ENCODE measurements at places on chromosomes 16 and 17.

GRCh38 chr17:12765548-12765947, 23.8 kb upstream of the ARHGAP44 start:
- no peak for DNase-seq

- no peak for DNase-seq
These were observed 24.3 kb downstream of the PLA2G10 start for GRCh38 chr16:14669776-14670175.

- peak; percentile 43 for DNase-seq
These were observed 486 bp downstream of the PIGS start for GRCh38 chr17:28570716-28571360.

GRCh38 chr16:74480150-74481029, 59.1 kb upstream of the CLEC18B start:
- DNase-seq = no peak

GRCh38 chr17:28758411-28759121, 14.8 kb downstream of the TRAF4 start:
- DNase-seq = no peak

GRCh38 chr17:50563092-50563511, 2.6 kb downstream of the CACNA1G start:
- DNase-seq = no peak

- DNase-seq = no peak
These were observed 240.7 kb downstream of the PARN start for GRCh38 chr16:14389359-14389758.

- DNase-seq = no peak
These were observed 2.9 kb downstream of the ARMC5 start for GRCh38 chr16:31461921-31462804.

DNA sequence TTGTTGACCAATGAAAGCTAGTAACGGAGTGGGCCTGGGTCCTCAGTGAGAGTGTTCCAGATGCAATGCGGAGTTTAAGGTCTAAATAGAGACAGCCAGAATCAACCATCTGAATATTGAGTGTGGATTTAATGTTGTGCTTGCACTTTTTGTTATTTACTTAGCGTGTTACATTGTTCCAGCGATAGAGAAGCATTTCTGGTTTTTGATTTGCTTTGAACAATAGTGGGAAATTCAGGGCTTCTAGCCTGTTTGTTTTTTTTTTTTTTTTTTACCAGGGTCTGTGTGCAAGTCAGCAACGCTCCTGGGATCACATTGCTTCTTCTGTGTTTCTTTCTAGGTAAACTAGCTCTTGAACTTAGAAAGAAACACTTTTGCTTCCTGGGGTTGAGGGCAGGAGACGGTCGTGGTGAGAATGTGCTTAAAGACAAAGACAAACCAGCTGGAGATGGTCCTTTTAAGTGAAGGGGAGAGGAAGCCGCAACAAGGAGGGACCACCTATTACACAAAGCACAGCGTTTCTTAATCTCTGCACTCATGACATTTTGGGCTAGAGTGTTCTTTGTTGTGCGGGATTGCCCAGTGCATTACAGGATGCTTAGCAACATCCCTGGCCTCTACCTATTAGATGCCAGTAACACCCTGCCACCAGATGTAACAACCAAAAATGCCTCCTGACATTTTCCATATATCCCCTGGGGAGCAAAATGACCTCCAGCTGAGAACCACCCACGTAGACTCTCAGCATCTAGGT, 119.2 kb downstream of the MAP2K6 start:
- no peak for DNase-seq

DNA sequence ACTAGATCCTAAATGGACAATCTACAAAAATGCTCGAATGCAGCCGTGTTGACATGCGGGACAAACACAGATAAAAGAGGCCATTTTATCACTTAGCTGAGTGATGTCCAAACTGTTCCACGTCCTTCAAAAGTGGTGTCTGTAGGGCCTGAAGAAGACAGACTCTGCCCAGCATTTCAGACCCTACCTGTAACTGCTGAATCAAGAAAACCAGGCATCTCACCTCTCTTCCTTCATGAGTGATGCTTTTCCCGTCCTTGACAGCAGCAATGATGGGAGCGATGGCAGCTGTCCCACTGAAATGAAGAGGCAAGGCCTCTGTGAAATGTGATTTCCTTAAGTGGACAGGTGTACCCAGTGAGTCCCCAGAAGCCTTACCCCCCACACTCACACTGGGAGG, 12.3 kb downstream of the ELAC2 start:
- no peak for DNase-seq

DNA sequence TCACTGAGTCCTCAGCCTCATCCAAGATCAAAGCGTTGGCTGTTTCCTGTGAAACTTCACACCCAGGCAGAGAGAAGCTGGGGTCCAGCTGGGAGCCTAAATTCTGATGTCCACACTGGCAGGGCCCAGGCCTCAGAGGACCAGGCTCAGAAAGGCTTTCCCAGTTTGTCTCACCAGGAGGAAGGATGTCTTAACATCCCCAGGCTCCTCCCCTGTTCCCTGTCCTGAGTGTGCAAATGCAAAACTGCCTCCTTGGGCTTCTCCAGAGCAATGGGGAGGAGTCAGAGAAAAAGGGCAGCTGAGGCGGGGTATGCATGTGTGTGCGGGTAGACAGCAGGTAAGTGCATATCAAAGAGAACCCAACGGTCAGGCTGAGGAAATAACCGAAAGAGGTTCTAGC, 45.7 kb downstream of the CUEDC1 start:
- DNase-seq = no peak

- DNase-seq = no peak
These were observed 1.6 kb downstream of the FBXL16 start for GRCh38 chr16:704047-704446.

- no peak for DNase-seq
These were observed 14.2 kb upstream of the CD300A start for GRCh38 chr17:74452033-74452840.

GRCh38 chr17:15340966-15341365, 431 bp downstream of the TEKT3 start:
- DNase-seq = no peak

DNA sequence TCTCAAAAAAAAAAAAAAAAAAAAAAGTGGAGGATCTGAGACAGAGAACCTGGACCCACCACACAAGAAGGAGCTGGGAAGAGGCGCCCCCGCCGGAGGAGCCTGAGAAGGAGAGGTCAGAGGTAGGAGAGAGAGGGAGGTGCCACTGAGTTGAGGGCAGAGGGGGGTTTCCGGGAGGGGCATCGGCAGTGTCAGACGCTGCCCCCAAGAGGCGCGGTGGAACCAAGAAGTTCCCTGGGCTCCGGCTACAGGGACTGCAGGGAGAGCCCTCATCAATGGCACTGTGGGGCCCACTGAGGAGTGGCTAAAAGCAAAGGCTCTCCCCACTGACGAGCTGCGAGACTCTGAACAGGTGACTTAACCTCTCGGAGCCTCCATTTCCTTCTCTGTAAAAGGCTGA, 4.2 kb downstream of the CCDC42 start:
- DNase-seq = peak; percentile 60

DNA sequence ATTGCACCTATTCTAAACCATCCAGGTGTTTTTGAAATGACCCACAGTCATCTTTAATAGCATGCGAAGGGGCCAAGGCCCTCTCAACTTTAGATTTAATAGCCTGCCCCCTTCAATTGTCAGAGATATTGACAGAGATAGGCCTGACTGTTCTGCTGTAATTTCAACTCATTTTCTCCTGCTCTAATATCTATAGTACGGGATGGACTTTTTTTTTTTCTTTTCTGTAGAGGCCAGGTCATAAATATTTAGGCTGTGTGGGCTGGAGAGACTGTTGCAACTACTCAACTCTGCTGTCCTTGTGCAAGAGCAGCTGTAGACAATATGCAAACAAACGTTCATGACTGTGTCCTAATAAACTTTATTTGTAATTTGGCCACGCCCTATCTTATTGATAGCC, 24.7 kb upstream of the KRT20 start:
- DNase-seq = no peak

DNA sequence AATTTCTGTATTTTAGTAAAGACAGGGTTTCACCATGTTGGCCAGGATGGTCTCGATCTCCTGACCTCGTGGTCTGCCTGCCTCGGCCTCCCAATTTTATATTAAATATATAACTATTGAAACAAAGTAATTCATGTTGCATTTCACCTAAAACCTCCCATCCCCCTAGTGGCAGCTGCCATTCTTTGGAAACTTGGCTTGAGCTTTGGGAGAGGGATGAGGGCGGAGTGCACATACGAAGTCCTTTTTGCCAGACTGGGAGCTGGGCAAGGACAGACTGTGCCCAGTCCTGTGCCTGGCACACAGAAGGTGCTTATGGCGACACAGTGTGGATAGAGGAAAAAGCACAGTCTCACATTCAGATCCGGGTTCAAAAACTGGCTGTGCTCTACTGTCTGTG, 83.8 kb downstream of the NETO2 start:
- no peak for DNase-seq

- no peak for DNase-seq
These were observed 5.0 kb downstream of the RCVRN start for GRCh38 chr17:9900044-9900594.

DNA sequence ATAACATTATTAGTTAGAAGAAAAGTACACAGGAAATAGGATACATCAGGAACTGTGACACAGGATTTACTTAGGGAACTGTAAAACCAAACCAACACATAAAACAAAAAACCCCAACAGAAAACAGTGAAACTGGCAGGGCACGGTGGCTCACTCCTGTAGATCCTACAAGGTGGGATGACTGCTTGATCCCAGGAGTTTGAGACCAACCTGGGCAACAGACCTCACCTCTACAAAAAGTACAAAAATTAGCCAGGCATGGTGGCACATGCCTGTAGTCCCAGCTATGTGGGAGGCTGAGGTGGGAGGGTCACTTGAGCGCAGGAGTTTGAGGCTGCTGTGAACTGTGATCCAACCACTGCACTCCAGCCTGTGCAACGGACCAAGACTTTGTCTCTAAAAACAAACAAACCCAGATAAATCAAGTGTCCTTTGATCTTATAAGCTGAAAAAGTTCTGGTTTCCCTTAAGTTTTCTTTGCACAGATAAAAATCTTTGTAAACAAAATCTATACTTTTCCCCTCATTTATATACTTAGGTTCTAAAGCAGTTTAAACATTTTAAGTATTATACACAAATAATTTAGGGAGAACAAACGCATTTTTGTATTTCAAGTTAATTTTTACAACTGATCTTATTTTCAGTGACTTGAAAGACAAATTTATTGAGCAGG, 111.5 kb upstream of the TOB1 start:
- no peak for DNase-seq

DNA sequence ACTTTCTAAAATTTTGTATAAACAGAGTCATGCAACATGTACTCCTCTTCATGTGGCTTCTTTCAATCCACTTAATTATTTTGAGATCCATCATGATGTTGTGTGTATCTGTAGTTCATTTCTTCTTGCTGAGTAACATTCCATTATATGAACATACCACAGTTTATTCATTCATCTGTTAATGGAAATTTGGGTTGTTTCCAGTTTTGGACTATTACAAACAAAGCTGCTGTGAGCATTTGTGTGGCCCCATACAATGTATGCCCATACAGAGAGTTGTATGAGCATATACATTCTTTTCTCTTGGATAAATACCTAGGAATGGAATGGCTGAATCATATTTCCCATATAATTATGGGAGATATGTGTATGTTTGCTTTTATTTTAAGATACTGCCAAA, 85.6 kb downstream of the CLEC16A start:
- DNase-seq = no peak

DNA sequence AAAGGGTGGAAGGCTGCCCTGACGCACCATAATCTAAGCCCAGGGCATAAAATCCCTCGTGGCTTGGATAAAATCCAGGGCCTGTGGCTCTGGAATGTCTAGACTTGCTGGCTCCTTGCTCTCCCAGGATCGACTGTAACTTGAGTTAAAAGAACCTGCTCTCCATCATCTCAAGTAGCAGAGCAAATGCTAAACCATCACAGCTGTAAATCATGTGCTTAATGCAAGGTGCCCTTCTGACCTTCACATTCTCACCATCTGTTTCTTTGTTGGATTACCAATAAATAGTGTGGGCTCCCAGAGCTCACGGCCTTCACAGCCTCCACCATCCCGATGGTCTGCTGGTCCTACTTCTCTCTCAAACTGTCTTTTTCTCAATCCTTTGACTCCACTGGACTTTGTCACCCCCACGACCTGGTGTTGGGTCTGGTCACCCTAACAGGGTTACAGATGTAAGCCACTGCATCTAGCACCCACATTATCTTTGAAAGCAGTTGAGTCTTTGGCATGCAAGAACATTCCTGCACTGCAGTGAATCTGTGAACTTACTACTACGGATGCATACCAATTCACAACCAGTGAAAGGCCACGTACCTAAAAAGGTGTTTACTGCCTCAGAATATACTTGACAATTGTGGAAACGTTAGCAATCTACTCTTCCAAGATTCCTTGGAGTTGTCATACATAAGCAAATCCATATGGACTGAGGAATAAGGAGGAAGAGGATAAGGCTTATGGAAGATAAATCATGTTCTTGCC, 15.3 kb downstream of the RSL1D1 start:
- DNase-seq = no peak

DNA sequence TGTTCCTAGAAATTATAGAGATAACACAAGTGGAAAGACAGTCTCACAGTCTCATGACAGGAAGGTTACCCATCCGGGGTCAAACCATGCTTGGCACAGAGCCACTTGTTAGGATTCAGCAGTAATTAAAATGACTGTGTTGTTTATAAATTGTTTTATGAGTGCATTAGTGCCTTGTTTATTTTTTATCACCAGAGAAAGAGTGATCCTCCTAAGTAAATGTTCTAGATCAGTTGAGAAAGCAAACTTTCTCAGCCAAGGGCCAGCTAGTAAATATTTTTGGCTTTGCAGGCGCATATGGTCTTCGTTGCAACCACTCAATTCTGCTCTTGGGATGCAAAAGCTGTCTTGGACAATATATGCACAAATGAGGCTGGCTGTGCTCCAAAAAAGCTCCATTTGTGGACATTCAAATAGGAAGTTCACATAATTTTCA, 253.9 kb upstream of the CACNG5 start:
- no peak for DNase-seq

DNA sequence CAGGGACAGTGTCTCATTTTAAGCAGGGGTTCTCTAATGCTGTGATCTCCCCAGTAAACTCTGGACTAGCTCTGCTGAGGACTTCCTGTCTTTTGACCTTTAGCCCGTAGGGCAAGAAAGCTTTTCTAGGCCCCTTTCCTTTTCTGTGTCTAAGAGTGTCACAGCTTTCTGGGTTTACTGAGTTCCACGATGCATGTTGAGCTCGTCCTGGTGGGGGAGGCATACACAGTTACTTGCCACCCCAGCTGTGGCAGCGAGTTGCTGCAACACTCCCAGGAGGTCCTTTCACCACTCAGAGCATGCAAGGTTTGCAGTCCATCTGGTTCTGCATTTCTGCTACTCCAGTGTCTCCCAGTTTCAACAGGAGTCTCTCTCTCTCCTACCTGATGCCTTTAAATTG, 23.7 kb downstream of the NOD2 start:
- DNase-seq = no peak

GRCh38 chr17:13690806-13691205, 89.1 kb upstream of the HS3ST3A1 start:
- no peak for DNase-seq

DNA sequence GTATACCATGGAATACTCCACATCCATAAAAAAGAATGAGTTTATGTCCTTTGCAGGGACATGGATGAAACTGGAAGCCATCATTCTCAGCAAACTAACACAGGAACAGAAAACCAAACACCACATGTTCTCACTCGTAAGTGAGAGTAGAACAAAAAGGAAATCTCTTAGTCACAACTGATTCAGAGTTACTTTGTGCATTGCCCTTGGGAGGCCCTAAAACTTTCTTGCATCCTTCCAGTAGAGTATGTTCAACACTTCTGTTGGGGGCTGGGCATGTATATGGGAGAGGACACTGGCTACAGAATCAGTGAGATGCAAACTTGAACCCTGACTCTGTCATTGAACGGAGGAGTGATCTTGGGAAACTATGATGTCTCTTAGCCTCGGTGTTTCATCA, 147.4 kb upstream of the IRX5 start:
- no peak for DNase-seq

Data from CD4-positive, alpha-beta T cell treated with Interferon gamma for 1 hour (primary cell).